Adrenal gland (tissue), 19 donors: ENCODE measurements at places on chromosomes 7 and 10. TPM values are rescaled to one million over a fixed set of nuclear protein-coding genes. Genes with fewer than 3 reads are reported as not detected.

DNA sequence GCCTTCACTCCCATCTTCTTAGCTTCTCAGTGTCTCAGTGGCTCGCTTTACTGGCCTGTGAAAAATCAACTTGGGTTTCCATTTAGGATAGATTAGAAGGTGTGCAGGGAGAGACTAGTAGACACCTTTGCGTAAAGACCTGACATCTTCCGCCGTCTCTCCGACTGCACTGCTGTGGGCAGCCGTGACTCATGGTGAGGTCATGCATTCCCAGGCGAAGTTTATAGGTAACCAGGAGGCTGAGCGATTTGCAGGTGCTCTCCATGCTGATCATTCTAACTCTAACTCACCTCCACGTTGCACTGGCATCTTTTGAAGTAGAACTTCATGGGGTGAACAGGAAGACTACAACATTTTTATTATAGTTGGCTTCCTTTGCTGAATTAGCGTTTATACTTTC lies 68.0 kb upstream of the ZNF438 start:
- H3K27me3 ChIP-seq, result no peaks in the 10 kb centered on the region
- no peaks in the 10 kb centered on the region for H3K4me1 ChIP-seq
- no peak overlapping the region for H3K27ac ChIP-seq
- no peak for DNase-seq

ZNF727 gene
- total RNA-seq, result 2.6 TPM

DNA sequence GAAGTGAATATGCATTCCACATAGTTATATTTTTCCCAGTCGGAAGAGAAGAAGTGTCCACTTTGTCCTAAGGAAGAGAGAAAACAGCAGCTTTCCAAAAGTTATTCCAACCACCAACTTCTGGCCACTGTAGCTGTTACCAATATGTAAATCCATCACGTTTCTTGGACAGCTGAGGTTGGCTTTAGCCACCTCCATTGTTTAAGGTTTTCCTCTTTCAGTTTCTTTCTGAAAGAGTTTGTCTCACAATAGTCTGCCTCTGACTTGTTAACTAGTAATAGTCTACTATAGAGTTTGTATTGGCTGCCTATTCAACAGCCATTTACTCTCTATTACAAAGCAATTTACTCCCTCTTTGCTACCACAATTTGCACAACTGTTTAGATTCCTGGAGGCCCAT lies 457.6 kb upstream of the LRRN3 start:
- no peak for DNase-seq
- H3K4me1 ChIP-seq, result no peaks in the 10 kb centered on the region
- H3K27me3 ChIP-seq, result no peaks in the 10 kb centered on the region
- no peak overlapping the region for H3K27ac ChIP-seq

- H3K36me3 ChIP-seq, result no peaks in the 10 kb centered on the region
- no peak for DNase-seq
- H3K4me3 ChIP-seq, result no peak overlapping the region
- no peak overlapping the region for H3K27ac ChIP-seq
- no peaks in the 10 kb centered on the region for H3K4me1 ChIP-seq
Measured at GRCh38 chr10:17912754-17913153, 39.0 kb upstream of the SLC39A12 start.

- no peak overlapping the region for H3K4me3 ChIP-seq
- H3K36me3 ChIP-seq, result no peaks in the 10 kb centered on the region
- no peaks in the 10 kb centered on the region for H3K4me1 ChIP-seq
- DNase-seq, result peak; percentile 81
Measured at GRCh38 chr10:118241229-118242137, 100.6 kb downstream of the FAM204A start.

GDF10 gene
- not detected for total RNA-seq

- H3K36me3 ChIP-seq, result no peaks in the 10 kb centered on the region
- no peak for DNase-seq
- no peak overlapping the region for H3K27ac ChIP-seq
Measured at GRCh38 chr7:13159467-13160184, 472.2 kb downstream of the ARL4A start.

DNA sequence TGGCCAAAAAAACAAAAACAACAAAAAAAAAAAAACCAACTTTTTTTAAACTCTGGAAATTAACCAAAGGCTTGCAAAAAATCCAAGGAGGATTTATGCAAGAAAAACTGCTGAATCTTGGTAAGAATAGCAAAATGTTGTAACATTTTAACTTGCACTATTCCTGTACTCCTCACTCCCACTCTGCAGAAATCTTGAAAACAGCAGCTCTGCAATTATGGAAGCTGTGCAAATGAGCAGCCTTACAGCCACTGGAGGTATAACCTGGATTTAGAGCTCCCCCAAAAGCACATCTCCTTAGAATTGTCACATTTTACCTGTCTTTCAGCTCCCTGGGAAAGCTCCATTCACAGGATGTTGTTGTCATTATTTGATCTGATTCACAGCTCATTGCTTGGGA lies 41.8 kb upstream of the LRGUK start:
- no peaks in the 10 kb centered on the region for H3K27me3 ChIP-seq
- H3K4me1 ChIP-seq, result no peaks in the 10 kb centered on the region
- H3K36me3 ChIP-seq, result no peaks in the 10 kb centered on the region
- no peak for DNase-seq

GRCh38 chr10:95501203-95502094 lies 59.7 kb downstream of the SORBS1 start:
- H3K4me1 ChIP-seq, result no peaks in the 10 kb centered on the region
- H3K27me3 ChIP-seq, result no peaks in the 10 kb centered on the region
- no peak for DNase-seq
- H3K4me3 ChIP-seq, result no peak overlapping the region
- H3K27ac ChIP-seq, result no peak overlapping the region
- H3K36me3 ChIP-seq, result no peaks in the 10 kb centered on the region

TEX36 gene
- not detected for total RNA-seq

- no peak overlapping the region for H3K4me3 ChIP-seq
- no peaks in the 10 kb centered on the region for H3K27me3 ChIP-seq
- no peaks in the 10 kb centered on the region for H3K4me1 ChIP-seq
- DNase-seq, result no peak
- H3K36me3 ChIP-seq, result no peaks in the 10 kb centered on the region
- no peak overlapping the region for H3K27ac ChIP-seq
Measured at GRCh38 chr10:69718951-69719350, 82.8 kb upstream of the COL13A1 start.

DNA sequence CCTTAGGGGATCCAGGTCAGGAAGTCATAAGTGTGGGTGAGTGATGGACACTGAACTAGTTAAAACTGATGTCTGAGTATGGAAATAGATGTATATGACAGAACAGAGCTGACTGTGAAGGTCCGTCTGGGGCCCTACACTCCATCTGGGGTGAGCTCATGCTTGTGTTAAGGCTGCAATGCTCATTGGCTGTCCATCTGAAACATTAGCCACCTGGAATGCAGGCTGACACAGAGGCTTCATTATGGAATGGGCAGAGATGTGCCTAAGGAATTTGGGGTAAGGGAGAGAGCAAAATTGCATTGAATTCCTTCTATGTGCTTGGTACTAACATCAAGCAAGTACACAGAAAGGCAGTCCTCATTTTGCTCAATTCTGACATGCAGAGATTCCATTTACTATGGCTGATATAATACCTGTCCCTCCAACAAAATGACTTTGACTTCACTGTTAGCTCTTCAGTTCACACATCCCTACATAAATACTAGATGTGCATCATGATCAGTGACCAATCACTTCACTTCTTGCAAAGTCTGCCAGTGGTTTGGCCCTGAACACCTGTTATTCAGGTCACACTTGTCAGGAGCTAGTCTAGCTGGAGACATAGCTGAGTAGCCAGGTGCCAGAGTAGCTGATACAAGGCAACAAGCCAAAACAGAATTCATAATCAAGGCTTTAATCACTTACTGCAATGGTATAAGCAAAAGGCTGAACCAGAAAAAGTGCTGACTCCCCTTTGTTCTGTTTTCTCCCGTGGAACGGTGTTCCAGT lies 128.9 kb upstream of the VWC2 start:
- no peaks in the 10 kb centered on the region for H3K4me1 ChIP-seq
- no peak for DNase-seq
- no peak overlapping the region for H3K27ac ChIP-seq
- H3K27me3 ChIP-seq, result no peaks in the 10 kb centered on the region
- no peak overlapping the region for H3K4me3 ChIP-seq

GRCh38 chr7:82266081-82266480 lies 177.5 kb downstream of the CACNA2D1 start:
- no peaks in the 10 kb centered on the region for H3K4me1 ChIP-seq
- H3K27me3 ChIP-seq, result no peaks in the 10 kb centered on the region
- DNase-seq, result no peak
- H3K36me3 ChIP-seq, result no peaks in the 10 kb centered on the region

- H3K4me1 ChIP-seq, result no peaks in the 10 kb centered on the region
- H3K4me3 ChIP-seq, result no peak overlapping the region
- no peak for DNase-seq
- H3K27me3 ChIP-seq, result no peaks in the 10 kb centered on the region
- no peak overlapping the region for H3K27ac ChIP-seq
- H3K36me3 ChIP-seq, result no peaks in the 10 kb centered on the region
Measured at GRCh38 chr7:85068799-85069198, 118.1 kb downstream of the SEMA3D start.

SH2D4B gene
- 0.35 TPM for total RNA-seq

GRCh38 chr7:21603972-21604749 lies 61.3 kb downstream of the DNAH11 start:
- H3K4me1 ChIP-seq, result no peaks in the 10 kb centered on the region
- no peaks in the 10 kb centered on the region for H3K36me3 ChIP-seq
- no peak overlapping the region for H3K4me3 ChIP-seq
- no peaks in the 10 kb centered on the region for H3K27me3 ChIP-seq
- DNase-seq, result no peak

- H3K4me3 ChIP-seq, result no peak overlapping the region
- no peak for DNase-seq
- peaks cover 36% of the 10 kb centered on the region for H3K36me3 ChIP-seq
- peaks cover 19% of the 10 kb centered on the region for H3K4me1 ChIP-seq
- no peaks in the 10 kb centered on the region for H3K27me3 ChIP-seq
Measured at GRCh38 chr10:103612462-103613365, 119.2 kb downstream of the NEURL1 start.

PNLIPRP1 gene
- total RNA-seq, result 1.5 TPM

DNA sequence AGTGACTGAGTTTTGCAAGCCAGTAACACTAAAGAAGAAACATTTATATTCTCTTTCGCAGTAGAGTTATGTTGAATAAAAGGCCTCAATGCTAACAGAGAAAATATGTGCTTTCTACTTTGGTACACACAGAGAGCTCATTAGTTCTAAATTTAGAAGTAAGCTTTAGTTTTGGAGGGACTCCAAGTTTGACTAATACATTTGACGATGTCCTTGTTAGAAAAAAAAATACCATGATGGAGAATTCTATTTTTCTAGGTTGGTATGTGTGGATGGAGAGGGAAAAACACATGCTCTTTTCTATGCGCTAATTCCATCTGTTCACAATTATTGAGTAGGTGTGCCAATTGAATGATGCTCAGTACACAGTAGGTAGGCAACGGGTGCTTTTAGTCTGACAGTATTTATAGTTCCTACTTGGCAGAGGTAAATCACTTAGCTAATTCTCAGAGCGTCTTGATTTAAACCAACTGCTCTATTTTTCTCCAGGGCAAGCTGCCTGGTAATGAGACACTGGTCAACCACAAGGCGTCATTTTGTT lies 327.2 kb upstream of the AKR1E2 start:
- H3K36me3 ChIP-seq, result no peaks in the 10 kb centered on the region
- H3K27me3 ChIP-seq, result no peaks in the 10 kb centered on the region
- peaks cover 13% of the 10 kb centered on the region for H3K4me1 ChIP-seq

FBXO24 gene
- 1.2 TPM for total RNA-seq

DNA sequence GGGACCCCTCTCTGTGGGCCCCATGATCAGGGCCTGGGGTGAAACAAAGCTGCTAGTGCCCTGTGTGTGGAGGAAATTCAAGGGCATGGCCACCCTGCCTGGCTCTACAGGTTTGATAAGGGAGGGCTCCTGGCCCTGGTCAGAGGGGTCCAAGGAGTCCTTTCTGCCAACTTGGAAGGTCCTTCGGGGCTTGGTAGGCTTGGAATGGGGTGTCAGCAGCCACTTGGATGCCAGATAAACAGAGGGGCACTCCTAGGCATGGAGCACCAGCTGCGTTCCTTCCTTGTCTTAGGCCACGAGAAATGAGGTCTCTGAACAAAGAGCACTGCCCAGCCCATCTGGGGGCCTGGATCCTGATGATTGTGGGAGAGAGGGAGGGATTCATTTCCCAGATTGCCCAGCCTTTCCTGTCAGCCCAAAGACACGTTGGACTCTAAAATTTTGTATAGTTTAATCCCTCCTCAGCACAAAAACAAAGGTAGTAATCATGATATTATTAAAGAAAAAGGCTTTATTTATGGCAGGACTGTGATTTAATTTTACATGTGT lies 5.1 kb downstream of the MTURN start:
- no peaks in the 10 kb centered on the region for H3K27me3 ChIP-seq
- no peaks in the 10 kb centered on the region for H3K4me1 ChIP-seq
- no peak overlapping the region for H3K27ac ChIP-seq
- H3K4me3 ChIP-seq, result no peak overlapping the region
- no peak for DNase-seq

DNA sequence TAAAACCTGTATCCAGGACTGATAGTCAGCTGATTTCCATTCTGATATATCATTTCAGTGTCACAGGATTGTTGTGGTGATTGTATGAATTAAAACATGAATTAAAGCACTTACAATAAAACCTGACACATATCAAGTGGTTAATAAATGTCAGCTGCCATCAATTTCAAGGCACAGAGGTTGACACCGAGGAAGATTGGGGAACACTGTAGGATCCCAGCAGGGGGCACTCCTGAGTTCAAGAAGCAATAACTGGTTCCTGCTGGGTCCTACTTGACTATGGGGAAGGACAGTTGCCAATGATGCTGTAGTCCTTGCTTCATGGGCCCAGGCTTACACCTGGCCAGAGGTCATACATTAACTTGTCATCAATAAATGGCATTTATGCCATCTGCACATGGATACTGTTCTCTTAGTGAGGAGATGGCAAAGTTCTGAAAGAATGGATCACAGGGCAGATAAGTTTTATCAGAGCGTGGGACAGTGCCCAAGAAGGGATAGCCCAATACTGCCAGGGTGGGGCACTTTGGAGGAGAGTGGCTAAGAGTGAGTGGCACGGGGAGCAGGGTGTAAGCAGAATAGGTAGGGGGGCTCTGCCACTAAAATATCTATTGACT lies 24.1 kb downstream of the FZD1 start:
- H3K27ac ChIP-seq, result no peak overlapping the region
- H3K4me1 ChIP-seq, result no peaks in the 10 kb centered on the region
- H3K27me3 ChIP-seq, result no peaks in the 10 kb centered on the region
- H3K4me3 ChIP-seq, result no peak overlapping the region
- no peaks in the 10 kb centered on the region for H3K36me3 ChIP-seq

KIF5B gene
- 139 TPM for total RNA-seq

HIP1 gene
- 24.3 TPM for total RNA-seq

GRCh38 chr10:103047381-103047780 lies 129.3 kb downstream of the CNNM2 start:
- H3K36me3 ChIP-seq, result no peaks in the 10 kb centered on the region
- H3K27ac ChIP-seq, result no peak overlapping the region
- H3K4me1 ChIP-seq, result no peaks in the 10 kb centered on the region
- DNase-seq, result no peak

DNA sequence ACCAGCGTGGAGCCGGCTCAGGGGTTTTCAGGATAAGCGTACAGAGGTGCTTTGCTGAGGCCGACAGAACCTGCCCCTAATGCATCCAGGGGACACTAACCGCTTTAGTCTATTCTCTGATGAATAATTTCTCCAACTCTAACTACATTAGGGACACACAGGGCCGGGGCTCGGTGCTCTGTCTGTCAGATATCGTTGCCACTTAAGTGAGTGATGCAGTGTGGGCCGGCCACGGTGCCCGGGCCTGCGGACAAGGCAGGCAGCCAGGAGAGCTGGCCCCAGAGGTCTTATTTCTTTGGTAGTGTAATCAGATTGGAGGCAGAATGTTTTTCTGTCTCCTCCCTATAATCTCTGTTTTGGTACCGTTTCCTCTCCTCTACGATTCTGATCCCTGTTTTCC lies 62.7 kb downstream of the ADRA2A start:
- peak overlapping the region; percentile 12 for H3K27ac ChIP-seq
- no peaks in the 10 kb centered on the region for H3K36me3 ChIP-seq
- H3K4me3 ChIP-seq, result no peak overlapping the region
